ENCODE measurements at places on chromosomes 3 and 15. TPM values are rescaled to one million over a fixed set of nuclear protein-coding genes. Genes with fewer than 3 reads are reported as not detected.

OR5K2 gene
- not detected for total RNA-seq

LRRC3B gene
- total RNA-seq: not detected

DAZL gene
- not detected for total RNA-seq

GPR149 gene
- total RNA-seq: not detected

LMAN1L gene
- not detected for total RNA-seq

CAPN3 gene
- 4.5 TPM for total RNA-seq

GNAT1 gene
- 0.08 TPM for total RNA-seq

ROBO2 gene
- 7.1 TPM for total RNA-seq

ARF4 gene
- 72.1 TPM for total RNA-seq

SERPINI1 gene
- 1.3 TPM for total RNA-seq

ALS2CL gene
- total RNA-seq: 55.7 TPM

GOLGA6B gene
- not detected for total RNA-seq

DCLK3 gene
- total RNA-seq: 0.04 TPM

C3orf85 gene
- not detected for total RNA-seq
